CD14-positive monocyte (primary cell): ENCODE measurements at places on chromosomes 6 and 20. TPM values are rescaled to one million over a fixed set of nuclear protein-coding genes. Genes with fewer than 3 reads are reported as not detected.
A peak's percentile ranks its signal among the peaks of the same experiment; 100 is the strongest.

- DNase-seq, result no peak
These were observed 71.8 kb downstream of the ASCC3 start for GRCh38 chr6:100809346-100809745.

SLC25A27 gene
- 0.34 TPM for polyA plus RNA-seq

GRCh38 chr20:55159230-55159629 is 683.8 kb downstream of the DOK5 start:
- DNase-seq, result no peak

DNA sequence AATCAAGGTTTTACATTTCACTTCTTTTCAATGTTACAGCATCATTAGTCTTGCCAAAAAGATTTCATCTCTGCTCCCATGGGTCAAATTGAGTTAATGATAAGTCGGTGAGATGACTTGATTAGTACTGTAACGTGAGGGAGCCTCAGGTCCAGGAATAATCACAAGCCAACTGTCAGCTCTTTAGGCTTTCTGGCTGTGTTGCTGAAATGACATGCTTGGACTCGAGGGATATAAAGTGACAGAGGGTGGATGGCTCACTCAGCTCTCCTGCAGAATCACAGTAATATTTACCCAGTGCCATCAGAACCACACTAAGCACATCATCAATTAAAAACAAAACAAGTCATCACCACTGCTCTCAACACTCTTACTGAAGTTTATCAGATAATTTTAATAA is 196.2 kb upstream of the THEMIS start:
- DNase-seq, result no peak

GRCh38 chr6:158175111-158175510 is 7.0 kb downstream of the GTF2H5 start:
- no peak for DNase-seq

CTAGE9 gene
- polyA plus RNA-seq, result not detected

DNA sequence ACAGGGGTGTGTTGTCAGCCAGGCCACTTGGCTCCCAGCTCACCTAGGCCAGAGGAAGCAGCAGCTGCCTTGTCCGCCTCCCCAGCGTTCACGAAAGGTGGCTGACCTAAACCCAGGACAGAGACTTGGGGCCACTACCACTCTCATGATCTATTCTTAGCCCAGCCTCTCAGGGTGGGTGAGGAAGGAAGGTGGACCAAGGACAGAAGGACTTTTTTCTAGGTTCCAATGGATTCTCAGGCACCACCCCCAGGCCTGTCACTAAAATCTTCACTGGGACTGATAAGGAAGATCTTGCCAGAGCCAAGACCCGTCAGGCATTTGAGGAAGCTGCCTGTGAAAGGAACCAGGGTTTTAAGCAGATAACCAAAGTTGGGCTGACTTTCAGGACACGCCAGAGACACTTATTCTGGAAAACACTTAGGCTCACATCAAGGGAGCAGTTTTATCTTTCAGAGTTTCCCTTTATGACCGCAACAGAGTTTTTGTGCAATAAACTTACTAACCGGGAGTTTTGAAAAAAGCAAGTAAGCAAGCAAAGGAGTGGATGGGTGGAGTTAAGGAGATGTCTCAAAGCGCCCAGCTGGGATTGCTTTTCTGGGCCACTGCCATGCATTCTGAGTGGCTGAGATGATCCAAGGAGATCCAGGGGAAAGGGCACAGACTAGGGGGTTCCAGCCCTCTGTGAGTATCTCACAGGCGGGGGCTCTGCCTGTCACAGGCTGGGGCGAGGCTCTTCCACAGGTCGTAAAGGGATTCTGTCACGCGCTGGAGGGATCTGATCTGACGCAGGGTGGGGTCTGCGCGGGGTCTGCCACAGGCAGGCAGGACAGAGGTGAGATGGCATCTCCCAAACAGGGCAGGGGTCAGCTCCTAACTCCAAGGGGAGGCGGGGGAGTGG is 989 bp downstream of the FITM2 start:
- DNase-seq, result peak; percentile 12

TMEM244 gene
- not detected for polyA plus RNA-seq

CAGE1 gene
- polyA plus RNA-seq, result not detected

- DNase-seq, result no peak
These were observed 54.1 kb downstream of the PPP1R3G start for GRCh38 chr6:5138995-5139827.

DNA sequence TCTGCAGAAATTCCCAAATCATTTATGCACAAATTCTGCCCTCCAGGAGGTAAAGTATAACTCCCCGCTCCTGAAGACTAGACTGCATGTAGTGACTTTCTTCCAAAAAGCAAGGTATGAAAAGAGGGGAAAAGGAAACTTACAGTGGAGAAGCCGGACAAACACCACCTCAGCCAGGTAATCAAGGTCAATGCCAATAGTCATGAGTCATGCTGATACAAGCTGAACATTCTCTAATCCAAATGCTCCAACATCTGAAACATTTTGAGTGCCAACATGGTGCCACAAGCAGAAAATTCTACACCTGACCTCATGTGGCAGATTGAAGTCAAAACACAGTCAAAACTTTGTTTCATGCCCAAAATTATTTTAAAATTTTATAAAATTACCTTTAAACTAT is 165.6 kb downstream of the FOXA2 start:
- DNase-seq, result no peak

GRCh38 chr6:147061252-147061651 is 143.0 kb upstream of the STXBP5 start:
- no peak for DNase-seq

DNA sequence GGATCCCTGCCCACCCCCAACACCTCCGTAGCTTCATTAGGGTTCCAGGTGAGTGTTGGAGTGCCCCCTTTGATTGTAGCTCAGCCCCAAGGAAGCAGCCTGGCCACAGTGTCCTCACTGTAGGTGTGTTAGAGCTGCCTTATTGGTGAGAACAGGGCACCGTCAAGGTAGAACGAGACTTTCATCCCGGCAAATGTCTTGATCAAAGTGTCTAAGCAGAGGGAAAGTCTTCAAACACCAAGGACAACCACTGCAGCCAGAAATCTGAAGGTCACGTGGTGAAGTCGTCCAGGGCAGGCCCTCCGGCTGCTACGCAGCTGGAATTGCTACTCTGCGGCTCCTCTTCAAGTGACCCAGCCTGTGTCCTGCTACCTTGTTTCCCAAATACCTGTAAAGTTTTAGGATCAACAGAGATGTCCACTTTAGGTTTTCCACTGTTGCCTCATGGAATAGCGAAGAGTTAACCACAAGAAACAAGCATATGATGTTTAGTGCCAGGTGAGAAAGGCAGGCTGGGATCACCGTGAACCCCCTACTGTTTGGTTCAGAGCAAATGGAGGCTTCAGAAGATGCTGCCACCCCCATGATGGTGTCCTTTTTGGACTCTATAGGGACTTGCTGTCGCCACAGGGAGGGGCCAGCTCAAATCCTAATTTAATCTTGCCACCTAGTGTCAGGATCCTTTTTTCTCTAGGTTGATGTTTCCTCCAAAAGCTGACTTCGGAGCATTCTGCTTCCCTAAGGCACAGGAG is 1.7 kb upstream of the DLL1 start:
- DNase-seq, result no peak

DNA sequence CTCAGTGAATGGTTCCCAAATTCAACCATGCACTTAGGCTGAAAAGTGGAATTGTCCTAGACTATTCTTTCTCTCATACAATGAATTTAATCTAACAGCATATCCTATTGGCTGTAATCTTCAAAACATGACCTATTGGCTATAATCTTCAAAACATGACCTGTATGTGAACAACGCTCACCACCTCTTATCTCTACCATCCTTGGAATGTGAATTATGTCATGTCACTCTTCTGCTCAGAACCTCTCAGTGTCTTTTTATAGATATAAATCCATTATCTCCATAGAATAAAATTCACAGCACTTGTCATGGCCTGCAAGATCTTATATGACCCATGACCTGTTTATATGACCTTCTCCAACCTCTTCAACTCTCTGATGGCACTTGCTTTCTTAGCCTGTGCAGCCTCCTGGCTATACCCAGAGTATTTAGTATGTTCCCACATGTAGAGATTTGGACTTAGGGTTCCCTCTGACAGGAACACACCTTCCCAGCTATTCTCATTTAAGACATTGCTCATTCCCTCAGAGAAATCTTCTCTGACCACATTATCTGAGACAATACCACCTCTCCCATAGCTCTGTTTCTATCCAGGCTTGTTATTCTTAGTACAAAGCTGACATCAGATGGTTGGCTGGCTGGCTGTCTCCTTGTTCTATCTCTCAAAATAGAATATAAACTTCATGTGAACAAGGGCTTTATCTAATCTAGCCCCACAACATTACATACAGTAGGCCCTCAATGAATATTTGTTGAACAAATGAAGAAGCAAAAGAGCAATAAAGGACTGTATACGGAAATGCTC is 275.0 kb upstream of the PREP start:
- no peak for DNase-seq

GABRR1 gene
- not detected for polyA plus RNA-seq

DNA sequence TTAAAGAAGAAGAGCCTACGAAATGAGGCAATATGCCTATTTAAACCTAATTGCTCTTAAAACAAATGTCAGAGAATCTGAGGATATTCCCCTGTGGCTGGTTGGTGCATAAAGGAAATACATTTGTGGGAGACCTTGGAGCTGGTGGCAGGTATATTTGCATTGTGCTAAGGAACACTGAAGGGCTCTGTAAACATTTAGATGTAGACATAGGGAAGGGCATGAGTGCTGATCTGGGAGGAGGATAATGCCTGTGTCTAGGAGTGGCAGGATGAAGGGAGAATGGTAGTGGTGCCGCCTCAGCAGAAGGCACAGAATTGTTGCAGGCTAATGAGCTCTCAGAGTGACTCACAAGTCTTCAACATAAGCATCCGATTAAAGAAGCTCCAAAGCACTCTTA is 85.8 kb downstream of the CD164 start:
- no peak for DNase-seq

GRCh38 chr6:45624228-45624627 is 246.5 kb upstream of the SUPT3H start:
- no peak for DNase-seq

DNA sequence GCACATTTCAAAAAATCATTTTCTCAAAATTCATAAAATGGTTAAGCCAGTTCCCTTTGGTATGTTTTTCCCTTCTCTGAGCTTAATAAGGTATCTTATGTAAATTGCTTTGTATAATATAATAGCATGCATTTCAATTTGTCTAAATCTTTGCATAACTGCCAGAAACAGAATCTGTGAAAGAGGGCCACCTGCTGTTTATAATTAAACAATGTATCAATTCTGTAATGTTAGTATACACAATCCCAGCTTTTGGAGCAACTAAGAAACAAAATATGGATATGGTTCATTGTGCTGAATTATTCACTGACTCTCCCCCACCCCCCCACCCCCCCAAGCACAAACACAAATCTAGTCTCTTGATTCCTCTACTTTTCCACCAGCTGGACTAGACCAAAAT is 54.8 kb downstream of the GPX5 start:
- DNase-seq, result no peak

DNA sequence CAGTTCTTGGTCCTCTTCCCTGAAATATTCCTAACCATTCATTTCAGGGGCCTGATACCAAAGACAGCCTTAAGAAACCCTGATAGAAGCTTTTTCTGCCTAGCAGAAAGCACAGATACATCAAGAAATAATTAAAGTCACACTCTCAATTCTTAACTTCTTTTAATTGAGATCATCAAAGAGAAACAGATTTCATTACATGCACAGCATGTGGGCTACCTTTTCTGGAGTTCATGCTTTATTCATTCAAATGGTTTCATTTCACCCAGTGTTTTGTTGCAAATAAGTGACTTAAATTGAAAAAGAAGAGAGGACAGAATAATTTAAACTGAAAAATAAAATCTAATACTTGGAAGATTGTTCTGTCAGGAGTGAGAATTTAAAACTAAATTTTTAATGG is 192.6 kb upstream of the GGTLC1 start:
- no peak for DNase-seq

ACSS1 gene
- polyA plus RNA-seq, result 27.6 TPM

DLL1 gene
- not detected for polyA plus RNA-seq

GHRH gene
- polyA plus RNA-seq, result not detected

HS3ST5 gene
- not detected for polyA plus RNA-seq

DNA sequence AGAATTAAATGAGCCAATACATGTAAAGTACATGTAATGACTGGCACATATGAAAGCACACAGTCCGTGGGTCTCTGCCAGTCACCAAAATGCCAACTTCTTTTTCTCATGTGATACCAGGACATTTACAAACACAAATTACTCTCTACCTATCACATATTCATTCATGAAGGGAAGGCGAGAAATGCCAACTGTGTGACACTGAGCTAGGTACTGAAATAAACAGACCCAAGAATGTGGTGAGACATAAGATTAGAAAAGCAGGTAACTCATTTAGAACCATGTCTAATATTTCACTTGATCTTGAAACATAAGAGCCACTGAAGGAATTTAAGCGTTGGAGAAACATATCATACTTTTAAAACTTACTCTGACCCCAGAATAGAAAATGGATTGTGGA is 41.4 kb downstream of the HBS1L start:
- DNase-seq, result no peak

DNA sequence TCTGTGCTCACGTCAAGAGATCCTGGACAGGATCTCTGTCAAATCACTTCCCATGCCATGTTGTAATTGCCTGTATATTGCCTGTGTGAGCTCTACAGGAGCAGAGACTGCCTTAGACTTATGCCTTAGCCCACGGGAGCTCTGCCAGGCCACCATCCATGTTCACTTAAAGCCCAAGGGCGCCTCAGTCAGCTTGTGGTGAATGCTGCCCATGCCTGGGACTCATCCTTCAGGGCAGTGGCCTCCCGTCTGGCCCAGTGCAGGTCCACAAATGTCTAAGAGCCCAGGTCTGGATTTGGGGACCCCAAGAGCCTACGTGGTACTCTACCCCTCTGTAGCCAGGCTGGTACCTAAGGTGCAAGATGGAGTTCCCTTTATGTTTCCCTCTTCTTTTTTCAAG is 22.4 kb upstream of the BPIFA2 start:
- no peak for DNase-seq

DNA sequence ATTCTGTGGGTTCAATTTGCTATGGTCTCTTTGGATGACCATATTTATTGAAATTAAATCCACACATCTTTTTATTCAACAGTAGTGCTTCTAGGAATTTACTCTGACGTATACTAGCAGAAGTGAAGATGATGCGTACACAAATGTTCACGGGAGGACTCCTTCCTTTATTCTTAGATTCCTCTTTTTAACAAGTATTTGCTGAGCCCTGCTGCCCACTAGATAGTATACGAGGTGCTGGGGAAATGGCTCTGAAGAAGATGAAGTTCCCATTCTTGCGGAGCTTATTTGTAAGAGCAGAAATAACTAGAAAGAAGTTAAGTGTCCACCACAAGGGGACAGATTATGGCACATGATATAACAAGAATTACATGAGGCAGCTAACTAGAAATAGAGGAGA is 145.2 kb downstream of the DOK5 start:
- DNase-seq, result no peak
